Thymus (tissue), 14 donors: ENCODE measurements at places on chromosomes 1 and 21.
A peak's percentile ranks its signal among the peaks of the same experiment; 100 is the strongest.

DNA sequence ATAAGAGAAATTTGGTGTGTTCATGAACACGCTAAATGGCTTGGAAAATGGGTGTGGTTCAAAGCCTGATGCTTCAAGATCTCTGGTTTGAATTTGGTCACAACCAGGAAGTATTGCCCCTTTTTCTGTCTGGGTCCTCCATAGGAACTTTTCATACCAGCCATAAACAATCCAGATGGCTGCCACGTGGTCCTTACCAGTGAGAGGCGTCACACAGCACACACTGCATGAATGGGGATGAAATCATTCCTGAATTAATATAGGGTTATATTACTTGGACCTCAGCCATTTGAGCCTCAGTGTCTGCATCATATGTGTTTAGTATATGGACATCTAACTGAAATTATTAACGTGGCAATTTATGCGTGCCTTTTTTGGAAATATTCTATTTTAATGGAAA, 64.0 kb downstream of the PRRX1 start:
- DNase-seq: no peak

GRCh38 chr1:94954263-94955220, 27.6 kb upstream of the CNN3 start:
- DNase-seq: no peak

DNA sequence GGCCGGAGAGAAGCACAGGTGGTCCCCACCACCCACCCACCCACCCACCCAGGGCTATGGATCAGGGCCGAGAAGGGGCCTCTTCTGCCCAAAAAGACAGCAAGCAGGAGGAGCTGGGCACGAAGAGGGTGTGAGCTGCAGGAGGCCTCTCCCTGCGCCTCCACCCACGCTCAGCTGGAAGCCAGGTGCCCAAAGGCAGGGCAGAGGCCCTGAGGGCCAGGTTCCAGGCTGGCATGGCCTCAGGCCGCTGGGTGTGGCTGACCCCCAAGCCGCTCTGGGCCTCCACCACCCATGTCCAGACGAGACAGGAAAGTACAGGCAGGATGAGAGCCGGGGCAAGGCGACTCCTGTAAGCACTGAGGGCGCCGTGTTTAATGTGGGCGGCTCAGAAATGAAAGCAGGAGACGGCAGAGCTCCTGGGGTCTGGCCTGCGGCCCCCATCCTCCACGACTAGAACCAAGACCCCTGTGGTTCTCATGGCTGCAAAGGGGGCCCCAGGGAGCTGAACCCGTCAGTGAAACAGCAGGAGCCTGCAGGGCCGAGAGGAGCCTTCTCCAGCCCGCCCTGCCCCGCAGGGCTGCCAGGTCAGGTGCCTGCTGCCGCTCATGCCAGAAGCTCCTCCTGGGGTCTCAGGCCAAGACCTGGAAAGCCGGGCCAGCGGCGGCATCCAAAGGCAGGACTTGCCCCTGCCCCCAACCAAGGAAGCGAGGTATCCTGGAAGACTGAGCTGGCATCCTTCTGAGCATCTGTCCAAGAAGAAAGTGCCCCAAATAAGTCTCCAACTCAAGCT, 56.0 kb downstream of the MEGF6 start:
- no peak for DNase-seq

DNA sequence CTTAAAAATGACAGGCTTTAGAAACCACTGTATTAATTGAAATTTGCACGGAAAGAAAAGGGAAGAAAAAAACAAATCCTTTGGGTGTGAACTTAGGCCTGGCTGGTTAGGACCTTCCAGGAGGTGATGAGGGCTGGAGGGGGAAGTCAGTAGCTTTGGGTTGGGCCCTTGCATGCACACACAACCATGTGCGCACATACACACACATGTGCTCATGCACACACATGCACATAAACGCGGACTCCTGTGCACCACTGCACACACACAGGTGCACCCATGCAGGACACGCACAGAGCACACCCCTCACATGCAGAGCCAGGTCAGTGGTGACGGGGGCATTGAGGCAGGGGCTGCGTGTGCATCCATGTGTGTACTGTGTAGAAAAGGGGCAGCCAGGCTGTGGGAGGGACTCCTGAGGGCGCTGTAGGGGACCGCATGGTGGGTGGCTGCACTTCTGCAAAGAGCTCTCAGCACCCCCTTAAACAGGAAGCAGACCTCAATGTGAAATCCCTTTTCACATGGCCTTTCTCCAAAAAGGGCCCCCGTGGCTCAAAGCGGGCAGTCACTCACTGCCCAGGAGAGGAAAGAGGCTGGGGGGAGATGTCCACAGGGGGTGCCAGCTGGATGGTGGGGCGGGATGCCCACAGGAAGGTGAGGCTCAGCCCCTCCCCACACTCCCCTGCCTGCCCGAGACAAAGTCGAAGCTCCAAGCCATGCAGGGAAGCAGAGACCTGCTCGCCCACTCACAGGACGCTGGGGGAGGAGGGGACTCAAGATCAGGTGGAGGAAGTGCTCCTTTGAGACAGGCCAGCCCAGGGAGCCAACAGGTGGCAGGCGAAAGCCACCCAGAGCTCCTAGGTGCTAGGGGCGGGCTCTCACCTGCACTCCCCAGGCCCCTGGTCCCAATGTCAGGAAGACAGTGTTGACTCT, 95.2 kb downstream of the ITPKB start:
- DNase-seq: no peak

DNA sequence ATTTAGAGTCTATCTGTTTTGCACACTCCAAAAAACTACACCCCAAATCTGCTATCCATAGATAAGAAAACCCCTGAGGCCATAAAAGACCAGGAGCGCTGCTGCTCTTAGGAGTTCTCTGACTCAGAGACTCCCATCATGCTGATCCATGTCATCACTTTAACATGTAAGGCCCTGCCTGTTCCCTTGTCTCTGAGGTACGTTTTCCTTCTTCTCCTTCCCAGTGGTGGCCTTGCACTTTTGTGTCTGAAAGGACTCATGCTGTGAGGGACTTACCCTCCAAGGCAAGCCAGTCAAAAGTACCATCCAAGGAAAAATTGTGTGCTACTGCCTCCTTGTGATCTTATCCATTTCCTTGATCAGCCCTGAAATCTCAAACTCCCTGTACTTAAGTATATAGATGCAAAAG, 427.4 kb upstream of the NCAM2 start:
- DNase-seq: no peak

DNA sequence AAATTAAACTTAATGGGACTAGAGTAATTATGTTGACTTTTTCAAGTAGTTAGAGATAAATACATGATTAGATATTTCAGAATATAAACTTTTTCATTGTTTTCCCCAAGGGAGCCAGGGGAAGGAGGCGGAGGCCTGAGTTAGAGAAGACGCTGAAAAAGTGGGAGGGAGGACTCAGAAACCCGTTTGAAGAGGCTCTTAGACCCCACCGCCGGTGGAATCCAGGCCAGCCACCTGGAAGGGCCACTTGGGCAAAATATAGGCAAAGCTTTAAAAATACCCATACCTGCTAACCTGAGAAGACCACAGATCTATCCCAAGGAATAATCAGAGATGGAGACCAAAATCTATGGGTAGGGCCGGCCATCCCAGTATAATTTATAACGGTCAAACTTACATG, 242.6 kb downstream of the PTPRU start:
- no peak for DNase-seq

GRCh38 chr1:211653293-211653692, 22.1 kb downstream of the NEK2 start:
- no peak for DNase-seq

GRCh38 chr1:118169016-118169415, 16.0 kb downstream of the SPAG17 start:
- no peak for DNase-seq

- DNase-seq: no peak
These were observed 51.2 kb upstream of the LRP8 start for GRCh38 chr1:53378932-53379661.

GRCh38 chr1:53288002-53288789, 39.7 kb downstream of the LRP8 start:
- no peak for DNase-seq

DNA sequence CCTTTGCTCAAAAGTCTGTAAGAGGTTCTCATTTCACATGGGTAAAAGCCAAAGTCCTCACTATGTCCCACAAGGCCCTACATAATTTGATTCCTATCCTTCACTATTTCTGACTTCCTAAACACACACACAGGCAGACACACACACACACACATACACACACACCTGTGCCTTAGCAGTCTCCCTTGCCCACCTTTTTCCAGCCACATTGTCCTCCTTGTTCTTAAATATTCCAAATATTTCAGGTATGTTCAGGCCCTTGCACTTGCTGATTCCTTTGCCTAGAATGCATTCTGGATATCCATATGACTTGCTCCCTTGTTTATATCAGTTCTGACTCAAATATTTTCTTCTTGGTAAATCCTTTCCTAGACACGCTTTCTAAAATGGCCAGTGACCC, 54.6 kb downstream of the NTNG1 start:
- DNase-seq: no peak

GRCh38 chr1:20366463-20367115, 75.9 kb downstream of the VWA5B1 start:
- no peak for DNase-seq

DNA sequence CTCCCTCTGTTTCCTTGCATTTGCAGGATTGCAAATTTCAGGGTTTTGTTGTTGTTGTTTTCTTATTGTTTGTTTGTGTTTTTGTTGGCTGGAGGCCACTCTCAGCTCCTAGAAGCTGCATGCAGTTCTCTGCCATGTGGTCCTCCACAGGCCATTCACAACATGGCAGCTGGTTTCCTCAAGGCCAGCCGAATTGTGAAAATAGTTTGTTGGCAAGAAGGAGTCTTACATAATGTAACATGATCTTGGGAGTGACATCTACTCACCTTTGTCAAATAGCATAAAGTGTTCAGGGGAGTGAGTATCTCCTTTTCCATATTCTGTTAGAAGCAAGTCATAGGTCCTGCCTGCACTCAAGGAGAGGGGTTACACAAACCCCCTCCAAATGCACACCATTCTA, 10.6 kb upstream of the UAP1 start:
- no peak for DNase-seq

DNA sequence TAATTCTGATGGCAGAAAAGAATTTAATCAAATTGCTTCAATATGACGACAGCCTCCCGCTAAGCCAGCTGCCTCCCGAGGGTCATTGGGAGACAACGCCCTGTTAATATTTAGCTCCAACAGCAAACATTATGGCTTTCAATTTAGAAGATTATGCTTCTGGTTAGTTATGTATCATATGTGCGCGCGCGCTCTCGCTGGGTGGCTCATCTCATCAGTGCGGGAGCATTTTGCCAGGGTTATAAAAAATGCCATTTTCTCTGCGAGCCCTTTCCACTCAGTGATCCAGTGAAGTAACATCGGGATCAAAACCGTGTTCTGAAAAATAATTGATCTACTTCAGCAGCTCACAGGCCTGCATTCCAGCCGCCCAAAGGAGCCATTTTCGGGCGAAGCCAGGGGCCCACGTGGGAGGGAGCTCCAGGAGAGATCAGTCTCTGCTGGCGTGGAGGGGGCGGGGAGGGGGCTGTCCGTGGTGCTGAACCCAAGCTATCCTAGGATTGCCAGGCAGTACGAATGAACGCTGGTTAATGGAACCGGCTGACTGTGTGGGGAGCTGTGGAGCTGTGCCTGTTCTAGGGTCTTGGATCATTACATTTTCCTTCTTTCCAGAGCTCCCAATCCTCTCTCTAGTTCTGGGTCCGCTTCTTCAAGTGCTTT, 219.1 kb upstream of the ZC3H12A start:
- peak; percentile 16 for DNase-seq

- DNase-seq: no peak
These were observed 27.6 kb downstream of the HMGCS2 start for GRCh38 chr1:119740896-119741780.

- DNase-seq: no peak
These were observed 2.1 kb upstream of the S100A9 start for GRCh38 chr1:153355445-153356071.

GRCh38 chr1:54989473-54989872, 9.0 kb downstream of the TMEM61 start:
- no peak for DNase-seq

- no peak for DNase-seq
These were observed 267.6 kb upstream of the SGIP1 start for GRCh38 chr1:66266350-66266749.

- DNase-seq: no peak
These were observed 49.5 kb upstream of the RAB4A start for GRCh38 chr1:229221106-229222019.

DNA sequence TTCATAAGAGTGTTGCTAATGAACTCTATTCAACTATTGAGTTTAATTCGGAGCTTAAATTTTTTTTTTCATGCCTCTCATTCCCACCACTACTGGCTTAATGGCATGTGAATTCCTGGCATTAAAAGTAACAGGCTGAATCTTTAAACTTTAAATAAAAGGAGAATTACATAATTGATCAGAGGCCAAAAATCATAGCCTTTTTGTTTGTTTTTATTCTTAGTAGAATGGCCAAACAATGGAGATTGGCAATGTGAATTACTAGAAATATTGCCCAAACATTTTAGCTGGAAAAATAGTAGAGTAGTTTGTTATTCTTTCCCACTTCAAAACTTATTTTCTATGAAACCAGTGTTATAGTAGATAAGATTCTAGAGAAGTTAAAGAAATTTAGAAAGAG, 25.1 kb upstream of the PDC start:
- no peak for DNase-seq

DNA sequence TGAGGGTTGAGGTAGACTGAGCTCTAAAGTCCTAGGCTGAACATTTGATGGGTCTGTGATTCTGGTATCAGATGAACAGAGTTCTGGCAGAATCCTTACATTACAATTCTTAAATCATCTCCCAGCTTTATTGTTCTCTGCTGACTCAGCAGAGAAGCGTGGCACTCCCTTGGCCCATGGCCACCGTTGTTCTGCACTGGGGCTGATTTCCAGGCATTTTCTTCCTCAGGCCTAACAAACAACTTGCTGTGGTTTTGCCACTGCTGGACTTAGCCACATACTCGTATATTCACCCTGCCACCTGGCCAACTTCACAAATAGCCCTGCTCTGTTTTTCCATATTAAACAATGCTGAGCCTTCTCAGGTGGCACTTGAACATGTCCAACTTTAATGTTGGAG, 223.2 kb downstream of the TNR start:
- no peak for DNase-seq

DNA sequence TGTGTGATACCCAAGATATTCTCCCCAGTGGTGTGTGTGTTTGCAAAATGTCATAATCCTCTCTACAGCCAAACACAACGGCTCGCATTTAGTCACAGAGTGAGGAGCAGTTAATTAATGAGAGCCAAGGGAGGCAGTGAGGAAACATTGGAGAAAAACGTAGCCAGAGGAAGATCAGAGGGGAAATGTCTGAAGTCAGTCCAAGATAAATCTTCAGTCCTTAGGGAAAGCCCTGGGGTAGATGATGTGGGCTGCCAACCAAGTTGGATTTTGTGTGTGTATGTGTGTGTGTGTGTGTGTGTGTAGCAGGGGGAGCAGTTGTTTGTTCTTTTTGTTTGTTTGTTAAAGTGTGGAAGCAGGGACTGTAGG, 201.0 kb upstream of the PTBP2 start:
- no peak for DNase-seq
